ENCODE measurements at places on chromosomes 3 and 15. TPM values are rescaled to one million over a fixed set of nuclear protein-coding genes. Genes with fewer than 3 reads are reported as not detected.

DNA sequence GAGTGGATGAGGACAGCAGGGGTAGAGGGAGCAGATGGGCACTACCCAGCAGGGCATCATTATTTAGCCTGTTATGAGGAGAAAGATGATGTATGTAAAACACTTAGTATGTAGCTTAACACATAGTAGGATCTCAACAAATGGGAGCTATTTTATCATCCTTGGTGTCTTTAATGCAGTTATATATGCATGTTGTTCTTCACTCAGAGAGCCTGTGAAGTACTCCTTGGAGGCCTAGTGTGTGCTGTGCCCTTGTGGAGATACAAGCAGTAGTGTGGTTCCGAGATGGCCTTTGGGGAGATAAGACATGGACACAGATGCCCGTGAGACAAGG lies 124.2 kb downstream of the LIPC start:
- no peaks in the 10 kb centered on the region for H3K27me3 ChIP-seq
- no peaks in the 10 kb centered on the region for H3K36me3 ChIP-seq
- H3K27ac ChIP-seq = no peak overlapping the region

DNA sequence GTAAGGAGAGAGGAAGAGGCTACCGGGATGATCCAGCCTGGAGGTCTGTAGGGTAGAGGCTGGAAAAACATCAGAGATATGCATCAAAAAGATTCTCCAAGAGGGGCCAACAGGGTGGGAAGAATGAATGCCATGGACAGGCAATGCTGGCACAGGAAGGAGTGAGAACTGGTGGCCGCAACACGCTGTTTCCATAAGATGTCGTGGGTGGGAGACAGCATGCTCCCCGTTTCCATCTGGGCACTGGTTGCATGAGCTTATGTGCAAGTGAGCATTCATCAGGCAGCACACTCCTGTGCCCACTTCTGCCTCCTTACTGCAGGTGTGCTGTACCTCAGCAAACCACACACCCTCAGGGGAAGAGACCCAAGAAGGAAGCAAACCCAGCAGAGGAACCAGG lies 59.4 kb downstream of the GABRB3 start:
- no peaks in the 10 kb centered on the region for H3K27me3 ChIP-seq
- H3K4me1 ChIP-seq = no peaks in the 10 kb centered on the region
- no peak overlapping the region for H3K27ac ChIP-seq
- no peak overlapping the region for H3K4me3 ChIP-seq

The ARPP21 gene
- not detected for total RNA-seq

The SKOR1 gene
- 0.32 TPM for total RNA-seq

The HYKK gene
- total RNA-seq = 0.42 TPM

The ASB14 gene
- not detected for total RNA-seq

Data from B cell (primary cell).